ENCODE measurements at places on chromosomes 3 and 15. TPM values are rescaled to one million over a fixed set of nuclear protein-coding genes. Genes with fewer than 3 reads are reported as not detected.

ADAMTSL3 gene
- 16.2 TPM for total RNA-seq

CFAP161 gene
- total RNA-seq = 2.2 TPM

CTSH gene
- 17.5 TPM for total RNA-seq

DUOXA2 gene
- total RNA-seq = not detected

NANOGP8 gene
- 0.25 TPM for total RNA-seq

FGF12 gene
- total RNA-seq = 103 TPM

MED12L gene
- 5.4 TPM for total RNA-seq

CASR gene
- total RNA-seq = not detected

MAP6D1 gene
- 5.2 TPM for total RNA-seq

APOD gene
- total RNA-seq = 7.4 TPM

IGSF11 gene
- 8.9 TPM for total RNA-seq

CFAP92 gene
- total RNA-seq = 1.2 TPM

CORO2B gene
- total RNA-seq = 28.0 TPM

SERPINI2 gene
- total RNA-seq = 0.74 TPM

TRPM1 gene
- total RNA-seq = not detected

CACNA1D gene
- total RNA-seq = 20.9 TPM

ISG20 gene
- total RNA-seq = not detected

ADAMTS9 gene
- 20.7 TPM for total RNA-seq

DAZL gene
- not detected for total RNA-seq

INSYN1 gene
- 24.1 TPM for total RNA-seq

ARHGEF26 gene
- total RNA-seq = 7.9 TPM

GOLGA8T gene
- 0.49 TPM for total RNA-seq

SAMD7 gene
- not detected for total RNA-seq

TEX55 gene
- total RNA-seq = not detected

ECE2 gene
- 2.7 TPM for total RNA-seq

LINGO1 gene
- total RNA-seq = 46.2 TPM

AHSG gene
- not detected for total RNA-seq

PTH1R gene
- total RNA-seq = 0.98 TPM

ROBO1 gene
- 278 TPM for total RNA-seq

GHRL gene
- total RNA-seq = 0.25 TPM

MAP1A gene
- total RNA-seq = 35.2 TPM

PP2D1 gene
- total RNA-seq = not detected

NT5DC2 gene
- total RNA-seq = 52.1 TPM

EBLN2 gene
- 3.9 TPM for total RNA-seq

ARL14 gene
- total RNA-seq = not detected

COL6A5 gene
- total RNA-seq = under 0.01 TPM

TRAIP gene
- total RNA-seq = 1.7 TPM

CCDC54 gene
- 0.25 TPM for total RNA-seq

SSUH2 gene
- 0.49 TPM for total RNA-seq

POMGNT2 gene
- 12.3 TPM for total RNA-seq

PPP1R14D gene
- total RNA-seq = not detected

CILP gene
- total RNA-seq = 0.25 TPM

PRSS50 gene
- total RNA-seq = 0.25 TPM

DNAH12 gene
- 0.74 TPM for total RNA-seq

TF gene
- total RNA-seq = 2.7 TPM

TERB2 gene
- total RNA-seq = not detected

CD200R1 gene
- 0.25 TPM for total RNA-seq

PLA2G4F gene
- not detected for total RNA-seq

CPNE9 gene
- total RNA-seq = 0.49 TPM

SERPINI1 gene
- 105 TPM for total RNA-seq

RPL29 gene
- total RNA-seq = 619 TPM

MORC1 gene
- under 0.01 TPM for total RNA-seq

LDHAL6B gene
- not detected for total RNA-seq

TRIM42 gene
- total RNA-seq = not detected

LSAMP gene
- 97.1 TPM for total RNA-seq
